Panc1 (cell line): ENCODE measurements at places on chromosomes 1 and 21. TPM values are rescaled to one million over a fixed set of nuclear protein-coding genes. Genes with fewer than 3 reads are reported as not detected.

The MCOLN3 gene
- 14.2 TPM for total RNA-seq

The PATJ gene
- 36.2 TPM for total RNA-seq

DNA sequence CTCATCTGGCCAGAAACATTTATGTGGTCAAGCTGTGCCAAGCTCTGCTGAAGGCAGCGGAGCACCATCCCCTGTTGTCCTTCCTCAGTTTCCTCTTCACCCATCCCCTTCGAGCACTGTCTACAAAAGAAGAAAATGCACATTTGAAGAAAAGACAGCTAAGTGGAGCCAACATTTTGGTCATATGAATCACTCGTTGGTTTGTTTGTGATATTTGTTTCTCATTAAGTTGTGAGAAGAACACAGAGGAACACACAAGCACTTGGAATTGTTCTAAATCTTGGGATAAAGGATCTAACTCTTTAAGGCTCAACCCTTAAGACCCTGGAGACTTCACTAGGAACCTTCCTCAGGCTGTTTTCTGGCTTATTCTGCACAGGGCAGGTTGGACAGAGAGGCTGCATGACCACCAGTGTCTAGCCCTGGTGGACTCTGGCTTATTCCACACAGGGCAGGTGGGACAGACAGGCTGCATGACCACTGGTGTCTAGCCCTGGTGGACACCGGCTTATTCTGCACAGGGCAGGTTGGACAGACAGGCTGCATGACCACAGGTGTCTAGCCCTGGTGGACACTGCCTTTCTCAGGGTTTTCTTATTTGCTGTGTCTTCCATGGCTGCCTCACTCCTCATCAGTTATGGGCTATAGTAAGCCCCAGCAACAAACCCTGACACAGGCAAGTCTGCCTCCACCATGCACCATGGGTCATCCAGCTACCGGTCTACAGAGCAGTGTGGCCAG lies 35.3 kb upstream of the COL6A2 start:
- DNase-seq: no peak

- no peak for DNase-seq
Observed at GRCh38 chr1:4851385-4852065, 197.1 kb downstream of the AJAP1 start.

DNA sequence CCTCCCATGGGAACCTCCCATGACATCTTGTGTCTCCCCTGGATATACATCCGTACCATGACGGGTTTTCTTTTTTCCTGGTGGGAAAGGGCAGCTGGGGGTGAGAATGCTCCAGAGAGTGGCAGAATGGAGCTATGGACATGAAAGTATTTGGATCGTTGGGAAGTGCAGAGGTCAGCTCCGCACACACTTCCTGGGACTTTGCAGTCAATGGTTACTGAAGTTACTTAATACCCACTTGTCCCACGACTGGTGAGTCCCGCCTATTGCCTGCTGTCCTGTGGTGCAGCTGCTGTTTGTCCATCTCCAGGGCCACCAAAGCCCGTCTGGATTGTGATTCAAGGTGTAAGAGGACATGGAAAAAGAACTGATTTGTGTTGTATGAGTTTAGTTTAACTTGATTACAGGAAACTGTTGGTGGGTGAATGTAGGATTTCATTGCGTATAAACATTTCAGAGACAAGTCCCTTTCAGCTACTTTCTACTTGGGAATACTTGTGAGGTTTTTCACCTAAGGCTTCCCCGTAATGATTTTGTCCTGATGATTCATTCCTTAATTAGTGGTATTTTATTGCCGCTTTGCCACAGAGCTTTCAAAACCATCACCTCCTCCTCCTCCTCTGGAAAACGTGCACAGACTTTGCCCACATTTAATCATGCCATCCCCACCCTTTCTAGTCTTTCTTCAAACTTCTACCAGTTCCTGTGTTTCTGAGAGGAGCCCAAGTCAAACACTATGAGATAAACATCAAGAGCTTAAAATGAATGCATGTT lies 308.8 kb downstream of the KIF26B start:
- no peak for DNase-seq

The BCAN gene
- total RNA-seq: 0.57 TPM

DNA sequence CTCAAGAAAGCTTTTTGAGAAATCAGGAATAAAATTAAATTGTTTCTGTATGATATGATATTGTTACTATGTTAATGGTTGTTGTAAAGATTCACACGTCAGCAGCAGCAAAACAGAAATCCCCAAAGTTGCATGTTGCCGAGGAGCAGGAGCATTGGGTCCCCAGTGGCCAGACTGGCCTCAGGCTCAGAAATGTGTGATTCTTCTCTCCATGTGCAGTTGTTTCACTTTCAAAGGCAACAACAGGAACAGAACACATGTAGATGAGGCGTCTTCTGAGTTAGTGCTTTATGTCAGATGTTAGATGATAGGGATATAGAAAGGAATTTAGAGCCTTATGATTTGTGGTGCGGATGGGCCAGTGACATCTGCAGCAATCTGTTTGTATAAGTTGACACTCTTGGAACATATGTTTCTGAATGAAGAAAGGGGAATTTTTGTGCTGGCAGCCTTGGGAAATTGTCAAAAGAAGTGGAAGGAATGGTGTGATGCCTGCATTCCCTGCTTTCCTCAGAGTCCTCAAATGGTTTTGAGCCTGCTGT lies 2.1 kb upstream of the TTLL7 start:
- no peak for DNase-seq

- DNase-seq: peak; percentile 17
Observed at GRCh38 chr1:9942399-9942938, 722 bp downstream of the LZIC start.

DNA sequence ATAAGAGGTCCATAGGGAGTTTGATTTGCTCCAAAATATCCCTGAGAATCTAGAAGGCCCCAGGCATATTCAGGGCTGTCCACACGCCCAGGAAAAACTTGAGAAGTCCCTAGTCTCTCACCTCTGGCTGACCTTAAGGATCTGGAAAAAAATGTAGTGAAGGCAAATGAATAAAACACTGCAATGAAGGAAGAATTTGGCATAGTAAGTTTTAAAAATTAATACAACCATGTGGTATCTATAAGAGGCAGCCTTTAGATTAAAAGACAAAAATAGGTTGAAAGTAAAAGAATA lies 91.3 kb downstream of the COLGALT2 start:
- no peak for DNase-seq

DNA sequence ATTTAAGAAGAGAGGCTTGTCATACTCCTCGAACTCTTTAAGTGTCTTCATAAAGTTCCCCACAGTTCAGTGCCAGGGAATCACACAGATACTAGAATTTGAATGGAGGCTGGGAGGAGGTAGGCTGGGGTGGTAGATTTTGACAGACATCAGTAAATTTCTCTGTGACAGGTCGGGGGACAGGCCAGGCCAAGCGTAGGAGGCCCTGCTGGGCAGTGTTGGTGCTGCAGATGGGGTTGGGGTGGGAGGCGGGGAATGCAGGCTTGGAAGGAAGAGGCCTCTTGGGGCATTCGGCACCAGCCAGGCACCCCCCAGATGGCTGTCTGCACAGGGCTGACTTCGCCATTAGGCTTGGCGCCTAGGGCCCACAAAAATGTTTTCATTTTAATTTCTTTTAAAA lies 84.0 kb downstream of the MAN1C1 start:
- DNase-seq: no peak

- DNase-seq: no peak
Observed at GRCh38 chr21:14675774-14676530, 129.8 kb upstream of the SAMSN1 start.

GRCh38 chr1:153800516-153800915 lies 25.3 kb downstream of the SLC27A3 start:
- DNase-seq: no peak

- no peak for DNase-seq
Observed at GRCh38 chr21:32592929-32593502, 7.7 kb upstream of the TCP10L start.

GRCh38 chr1:10852486-10852885 lies 56.0 kb upstream of the CASZ1 start:
- no peak for DNase-seq

GRCh38 chr1:167086033-167086432 lies 4.1 kb downstream of the GPA33 start:
- DNase-seq: no peak
